ENCODE measurements at places on chromosomes 6 and 20.
A peak's percentile ranks its signal among the peaks of the same experiment; 100 is the strongest.

GRCh38 chr6:21437581-21437980 lies 156.0 kb upstream of the SOX4 start:
- DNase-seq = no peak

GRCh38 chr6:75230484-75231325 lies 12.9 kb downstream of the COX7A2 start:
- no peak for DNase-seq

GRCh38 chr20:34544109-34544796 lies 14.3 kb upstream of the MAP1LC3A start:
- DNase-seq = no peak

DNA sequence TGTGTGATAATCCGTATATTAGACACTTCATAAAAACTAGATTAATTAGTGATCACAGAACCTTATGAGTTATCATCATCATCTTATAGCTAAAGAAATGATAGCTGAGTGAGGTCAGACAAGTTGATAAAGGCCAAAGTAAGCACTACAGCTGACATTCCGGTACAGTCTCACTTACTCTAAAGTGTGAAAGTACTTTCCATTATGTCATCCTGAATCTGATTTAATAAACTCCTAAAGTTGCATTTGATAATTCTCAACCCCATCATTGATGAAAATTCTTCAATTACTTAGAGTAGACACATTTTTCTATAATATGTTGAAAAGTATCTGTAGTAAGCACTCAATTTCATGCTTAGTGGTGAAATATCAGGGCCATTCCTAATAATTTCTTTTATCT lies 385.2 kb upstream of the CHD6 start:
- DNase-seq = no peak

GRCh38 chr20:62508641-62509051 lies 32.9 kb upstream of the GATA5 start:
- DNase-seq = no peak

GRCh38 chr6:34110610-34111009 lies 35.3 kb downstream of the GRM4 start:
- DNase-seq = no peak

GRCh38 chr20:63591147-63591533 lies 17.1 kb upstream of the HELZ2 start:
- DNase-seq = no peak

DNA sequence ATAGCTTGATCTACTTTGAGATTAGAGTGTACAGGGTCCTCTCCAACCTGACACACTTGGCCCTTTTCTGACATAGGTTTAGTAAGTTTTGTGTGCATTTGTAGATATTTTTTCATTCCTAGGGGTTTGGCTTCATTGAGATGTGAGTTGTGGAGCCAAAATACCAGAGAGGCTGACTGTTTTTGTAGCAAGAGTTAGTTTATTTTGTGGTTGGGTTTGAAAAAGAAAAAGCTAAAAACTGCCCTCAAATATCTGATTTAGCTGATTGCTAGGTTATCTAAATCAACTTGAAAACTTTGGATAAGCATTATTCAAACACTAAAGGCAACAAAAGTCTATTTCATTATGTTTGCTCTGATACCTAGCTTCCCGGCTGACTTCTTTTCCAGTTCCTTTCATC lies 164.7 kb upstream of the CENPW start:
- no peak for DNase-seq

DNA sequence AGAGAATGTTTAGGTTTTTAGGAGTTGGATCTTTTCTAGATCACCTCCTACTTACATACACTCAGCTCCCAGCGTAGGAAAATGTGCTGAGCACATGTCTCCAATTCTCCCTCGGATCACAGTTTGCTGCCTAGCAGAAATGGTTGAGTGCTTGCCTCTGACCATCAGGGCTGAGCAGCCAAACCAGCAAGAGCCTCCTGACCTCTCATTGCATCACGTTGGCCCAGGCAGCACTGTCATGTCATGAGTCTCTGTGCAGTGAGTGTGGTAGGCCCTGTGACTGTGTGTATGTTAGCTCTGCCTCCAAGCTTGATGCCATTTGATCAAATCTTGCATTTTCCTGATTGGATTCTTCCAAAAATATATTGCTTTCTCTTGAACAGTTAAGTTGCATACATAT lies 112.0 kb downstream of the LRRC1 start:
- DNase-seq = no peak

DNA sequence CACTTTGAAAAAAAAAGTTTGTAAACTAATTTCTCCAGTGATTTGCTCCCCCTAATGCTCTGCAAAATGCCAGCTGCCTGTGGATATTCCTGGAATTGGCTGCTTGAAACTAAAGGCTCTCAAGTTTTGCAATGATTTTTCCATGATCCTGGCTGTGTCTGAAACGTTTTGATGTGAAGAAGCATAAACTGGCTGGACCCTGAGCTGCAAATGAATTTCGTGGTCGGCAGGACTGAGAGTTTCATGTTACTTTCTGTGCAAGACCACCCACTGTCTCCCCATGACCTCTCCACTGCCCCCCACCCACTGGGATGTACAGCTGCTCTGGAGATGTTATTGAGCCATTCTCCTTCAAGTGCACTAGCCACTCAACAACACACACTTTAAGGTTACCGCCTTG lies 171.3 kb upstream of the SSTR4 start:
- DNase-seq = no peak

- DNase-seq = no peak
Measured at GRCh38 chr6:134238960-134239795, 78.7 kb downstream of the SGK1 start.

DNA sequence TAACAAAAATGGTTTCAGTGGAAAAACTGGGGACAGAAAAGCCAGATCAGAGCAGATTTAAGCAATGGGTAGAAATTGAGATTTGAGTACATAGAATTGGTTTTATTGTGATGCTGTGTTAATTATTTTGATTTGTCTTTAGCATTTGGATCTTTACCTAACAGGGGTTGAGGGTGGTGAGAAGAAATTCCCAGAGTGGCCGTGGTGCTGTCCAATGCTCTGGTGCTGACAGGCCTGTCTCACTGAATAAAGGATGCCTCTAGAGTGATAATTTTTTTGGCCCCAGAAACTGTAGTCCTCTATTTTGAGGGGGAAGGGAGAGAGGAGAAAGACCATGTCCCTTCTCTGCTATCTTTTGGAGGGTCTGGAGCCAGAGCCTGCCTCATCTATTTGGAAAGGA lies 79.1 kb downstream of the LYRM2 start:
- no peak for DNase-seq

GRCh38 chr6:167420858-167421766 lies 96.2 kb downstream of the TTLL2 start:
- DNase-seq = no peak

GRCh38 chr6:11727346-11727997 lies 51.1 kb downstream of the ADTRP start:
- DNase-seq = no peak

DNA sequence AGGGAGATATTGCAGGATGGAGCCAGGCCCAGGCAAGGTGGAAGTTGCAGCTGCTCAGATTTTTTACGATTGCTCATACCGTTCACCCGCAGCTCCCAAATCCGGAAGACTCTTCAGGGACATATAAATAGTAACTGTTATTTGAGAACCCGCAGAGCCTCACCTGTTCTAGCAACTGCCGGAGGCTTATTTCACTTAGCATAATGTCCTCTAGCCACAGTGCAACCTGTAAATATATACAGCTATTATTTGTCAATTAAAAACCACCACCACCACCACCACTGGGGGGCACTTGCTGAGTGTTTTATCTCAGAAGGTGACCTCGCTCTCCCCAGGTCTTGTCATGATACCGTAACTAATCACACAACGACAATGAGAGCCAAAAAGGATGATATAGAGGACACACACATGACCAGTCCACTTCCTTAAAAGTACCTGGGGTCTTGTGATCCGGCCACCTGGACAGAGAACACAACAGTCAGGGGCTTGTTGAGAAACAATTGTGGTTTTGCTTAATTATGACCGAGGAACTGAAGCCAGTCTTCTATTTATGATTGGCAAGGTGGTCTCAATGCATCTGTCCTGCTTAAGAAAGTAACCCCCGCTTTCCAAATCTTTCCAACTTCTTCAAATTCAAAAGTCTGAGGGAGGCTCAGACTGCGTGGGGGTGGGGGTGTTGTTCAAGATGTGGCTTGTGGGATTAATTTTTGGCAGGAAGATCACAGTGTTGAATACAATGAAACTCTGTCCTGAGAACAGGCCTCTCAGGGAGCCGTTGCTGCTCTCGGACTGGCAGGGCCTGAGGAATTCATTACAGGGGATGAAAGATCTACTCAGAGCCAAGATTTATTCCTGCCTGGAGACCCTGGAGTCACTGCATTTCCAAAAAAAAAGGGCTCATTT lies 107.7 kb upstream of the PRND start:
- peak; percentile 62 for DNase-seq

All from stimulated activated CD4-positive, alpha-beta T cell treated with anti-CD3 and anti-CD28 coated beads, Interleukin-2, amount 100 ng/mL, for 24 hours (primary cell).